Naive B cell (primary cell): ENCODE measurements at places on chromosomes 2 and 18. TPM values are rescaled to one million over a fixed set of nuclear protein-coding genes. Genes with fewer than 3 reads are reported as not detected.

OSBPL1A gene
- 1.8 TPM for polyA plus RNA-seq

PTPRN gene
- polyA plus RNA-seq, result not detected

ANKRD30BL gene
- polyA plus RNA-seq, result not detected

PREB gene
- 101 TPM for polyA plus RNA-seq

CRACDL gene
- not detected for polyA plus RNA-seq

DNA sequence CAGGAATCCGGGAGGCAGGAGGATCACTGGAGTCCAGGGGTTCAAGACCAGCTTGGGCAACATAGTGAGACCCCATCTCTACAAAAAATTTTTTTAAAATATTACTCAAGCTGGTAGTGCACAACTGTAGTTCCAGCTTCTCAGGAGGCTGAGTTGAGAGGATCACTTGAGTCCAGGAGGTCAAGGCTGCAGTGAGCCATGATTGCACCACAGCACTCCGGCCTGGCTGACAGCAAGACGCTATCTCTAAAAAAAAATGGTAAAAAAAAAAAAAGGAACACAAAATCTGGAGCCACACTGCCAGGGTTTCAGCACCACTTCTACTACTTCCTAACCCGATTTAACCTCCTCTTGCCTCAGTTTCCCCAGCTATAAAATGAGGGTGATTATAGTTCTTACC, 57.0 kb downstream of the STEAP3 start:
- H3K36me3 ChIP-seq, result no peaks in the 10 kb centered on the region
- H3K4me1 ChIP-seq, result peaks cover 3% of the 10 kb centered on the region
- H3K27me3 ChIP-seq, result no peaks in the 10 kb centered on the region
- no peak overlapping the region for H3K4me3 ChIP-seq

DNA sequence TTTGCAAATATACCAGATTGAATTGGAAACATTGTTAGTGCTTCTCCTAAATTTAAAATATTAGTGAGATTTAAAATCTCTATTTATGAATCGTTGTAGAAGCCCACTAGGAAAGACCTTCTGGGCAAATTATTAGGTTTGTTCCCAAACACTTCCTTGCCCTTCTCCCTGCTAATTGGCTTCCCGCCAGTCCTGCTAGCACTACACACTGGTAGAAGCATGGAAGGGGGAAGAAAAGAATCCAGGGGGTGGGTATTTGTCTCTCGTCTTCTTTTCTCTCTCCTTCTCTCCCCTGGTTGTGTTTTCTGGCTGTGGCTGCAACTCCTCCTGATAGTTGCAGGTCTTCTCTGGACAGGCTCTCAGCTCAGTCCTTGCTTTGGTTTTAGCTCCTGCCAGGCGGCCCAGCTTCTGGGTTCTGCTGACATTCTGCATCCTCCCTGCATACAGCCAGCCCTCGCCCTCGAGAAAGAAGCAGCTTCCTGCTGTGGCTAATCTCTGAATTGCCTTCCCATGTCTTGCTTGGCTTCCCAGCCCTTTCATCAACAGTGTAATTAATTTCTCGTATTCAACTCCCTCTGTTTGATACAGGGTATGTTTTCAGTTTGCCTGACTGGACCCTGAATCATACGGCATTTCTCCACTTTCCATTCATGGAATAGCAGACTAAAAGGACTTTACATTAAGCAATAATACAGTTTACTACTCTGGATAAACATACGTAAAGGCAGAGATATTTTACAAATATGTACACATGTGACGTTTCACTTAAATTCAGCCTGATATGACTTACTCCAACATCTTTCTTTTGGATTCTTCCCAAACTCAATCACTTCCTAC, 6.9 kb upstream of the PARD3B start:
- H3K27ac ChIP-seq, result no peak overlapping the region
- DNase-seq, result no peak
- no peaks in the 10 kb centered on the region for H3K36me3 ChIP-seq
- H3K27me3 ChIP-seq, result peaks cover 8% of the 10 kb centered on the region
- no peaks in the 10 kb centered on the region for H3K4me1 ChIP-seq

DNA sequence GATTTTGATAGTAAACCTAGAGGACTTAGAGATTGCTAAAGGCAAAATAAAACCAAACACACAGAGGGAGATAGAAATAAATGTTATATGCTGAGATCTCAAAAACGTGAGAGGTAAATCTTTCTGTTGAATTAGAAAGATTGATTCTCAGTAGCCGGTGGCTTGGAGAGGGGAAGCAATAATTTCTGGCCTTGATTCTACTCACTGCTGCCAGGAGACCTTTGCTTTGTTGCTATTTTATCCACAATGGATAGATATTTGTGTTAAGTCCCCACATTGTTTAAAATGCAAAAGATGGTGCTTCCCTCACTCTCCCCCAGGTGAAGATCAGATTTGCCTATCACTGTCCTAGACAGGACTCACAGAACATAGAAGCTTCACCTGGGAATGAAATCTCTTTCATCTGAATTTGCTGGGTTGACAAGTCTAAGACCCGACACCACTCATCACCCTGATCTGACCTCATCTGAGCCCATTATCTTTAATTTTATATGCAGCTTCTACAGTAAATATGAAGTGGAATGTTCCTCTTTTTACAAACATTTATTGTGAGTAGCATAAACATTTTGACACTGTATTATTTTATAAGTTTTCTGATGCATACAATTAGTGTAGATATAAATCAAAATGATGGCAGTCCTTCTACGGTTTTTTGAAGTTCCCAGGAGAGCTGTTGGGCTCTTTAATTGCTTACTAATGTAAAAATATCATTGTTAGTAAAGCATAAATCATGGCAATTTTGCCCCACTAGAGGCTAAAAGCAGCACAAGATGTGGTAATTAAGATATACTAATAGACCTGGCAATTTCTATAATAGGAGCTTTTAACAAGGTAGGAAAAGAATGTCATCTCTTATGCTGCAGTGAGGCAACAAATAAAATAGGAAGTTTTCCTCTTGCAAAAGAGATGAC, 149.7 kb downstream of the DCC start:
- no peaks in the 10 kb centered on the region for H3K27me3 ChIP-seq
- H3K4me1 ChIP-seq, result no peaks in the 10 kb centered on the region
- no peak overlapping the region for H3K27ac ChIP-seq
- DNase-seq, result no peak

- H3K4me3 ChIP-seq, result no peak overlapping the region
- H3K4me1 ChIP-seq, result no peaks in the 10 kb centered on the region
Measured at GRCh38 chr2:146623771-146624170, 1221.1 kb upstream of the ACVR2A start.

GRCh38 chr2:236555481-236555880, 14.1 kb upstream of the ACKR3 start:
- no peak for DNase-seq
- H3K36me3 ChIP-seq, result peaks cover 9% of the 10 kb centered on the region
- no peak overlapping the region for H3K4me3 ChIP-seq
- H3K27me3 ChIP-seq, result no peaks in the 10 kb centered on the region
- H3K4me1 ChIP-seq, result peaks cover 55% of the 10 kb centered on the region
- no peak overlapping the region for H3K27ac ChIP-seq

- no peak for DNase-seq
- peaks cover 41% of the 10 kb centered on the region for H3K4me1 ChIP-seq
- H3K4me3 ChIP-seq, result no peak overlapping the region
- H3K27me3 ChIP-seq, result no peaks in the 10 kb centered on the region
- H3K36me3 ChIP-seq, result no peaks in the 10 kb centered on the region
Measured at GRCh38 chr2:65070172-65070830, 14.1 kb downstream of the CEP68 start.

DNA sequence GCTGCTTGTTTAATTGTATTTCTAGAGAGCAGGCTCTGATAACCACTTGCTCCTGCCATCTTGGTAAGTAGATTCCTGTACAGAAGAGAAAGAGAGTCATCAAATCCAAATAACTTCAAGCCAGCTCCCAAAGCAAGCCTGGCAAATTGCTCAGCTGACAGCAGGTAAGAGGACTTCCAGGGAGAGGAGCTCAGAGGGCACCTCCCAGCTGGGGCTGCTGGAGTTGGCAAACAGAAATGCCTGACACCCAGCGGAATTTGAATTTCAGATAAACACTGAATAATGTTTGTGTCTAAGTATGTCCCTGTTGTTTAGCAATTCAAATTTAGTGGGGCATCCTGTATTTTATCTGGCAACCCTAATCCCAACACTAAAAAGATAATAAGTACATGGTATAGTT, 86.2 kb downstream of the MYL12B start:
- H3K36me3 ChIP-seq, result no peaks in the 10 kb centered on the region
- H3K4me1 ChIP-seq, result no peaks in the 10 kb centered on the region
- H3K4me3 ChIP-seq, result no peak overlapping the region
- H3K27ac ChIP-seq, result no peak overlapping the region
- H3K27me3 ChIP-seq, result no peaks in the 10 kb centered on the region

- no peak overlapping the region for H3K4me3 ChIP-seq
- peaks cover 4% of the 10 kb centered on the region for H3K4me1 ChIP-seq
- no peak overlapping the region for H3K27ac ChIP-seq
- DNase-seq, result no peak
- H3K27me3 ChIP-seq, result no peaks in the 10 kb centered on the region
Measured at GRCh38 chr2:187554704-187555082, 458 bp upstream of the TFPI start.

DNA sequence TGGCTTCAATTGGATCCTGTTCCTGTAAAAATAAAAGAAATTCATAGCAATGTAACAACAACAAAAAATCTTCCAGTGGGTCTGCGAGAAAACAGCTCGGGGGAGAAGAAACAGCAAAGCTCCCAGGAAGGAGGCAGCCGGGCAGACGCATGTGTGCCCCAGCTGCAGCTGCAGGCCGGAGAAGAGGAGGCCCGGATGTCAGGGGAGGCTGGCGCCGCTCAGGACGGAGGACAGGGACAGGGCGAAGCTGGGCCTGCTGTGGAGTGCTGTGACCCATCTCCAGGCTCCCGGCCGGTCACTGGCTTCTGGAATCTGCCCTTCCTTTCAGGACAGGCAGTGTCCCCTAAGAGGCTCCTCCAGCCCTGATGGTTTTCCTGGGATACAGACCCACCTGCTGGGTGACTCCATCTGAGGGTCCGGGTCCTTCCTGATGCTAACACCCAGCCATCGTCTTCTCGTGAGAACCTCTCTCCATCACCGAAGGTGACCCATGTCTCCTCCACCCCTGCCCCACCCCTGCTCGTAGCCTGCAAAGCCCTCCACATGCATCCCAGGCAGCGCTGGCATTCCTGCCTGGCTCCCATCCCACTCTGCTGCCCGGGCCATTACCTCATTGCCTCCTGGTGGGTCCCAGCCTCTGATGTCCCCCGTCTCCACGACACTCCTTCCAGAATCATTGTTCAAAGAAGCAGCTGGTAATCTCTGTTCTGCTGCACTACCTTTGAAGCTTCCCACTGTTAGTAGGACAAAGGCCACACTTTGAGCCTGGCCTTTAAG, 145.4 kb upstream of the TWIST2 start:
- H3K4me3 ChIP-seq, result no peak overlapping the region
- peak overlapping the region; percentile 31 for H3K27ac ChIP-seq
- H3K4me1 ChIP-seq, result peaks cover 4% of the 10 kb centered on the region
- H3K36me3 ChIP-seq, result no peaks in the 10 kb centered on the region
- DNase-seq, result no peak

DNA sequence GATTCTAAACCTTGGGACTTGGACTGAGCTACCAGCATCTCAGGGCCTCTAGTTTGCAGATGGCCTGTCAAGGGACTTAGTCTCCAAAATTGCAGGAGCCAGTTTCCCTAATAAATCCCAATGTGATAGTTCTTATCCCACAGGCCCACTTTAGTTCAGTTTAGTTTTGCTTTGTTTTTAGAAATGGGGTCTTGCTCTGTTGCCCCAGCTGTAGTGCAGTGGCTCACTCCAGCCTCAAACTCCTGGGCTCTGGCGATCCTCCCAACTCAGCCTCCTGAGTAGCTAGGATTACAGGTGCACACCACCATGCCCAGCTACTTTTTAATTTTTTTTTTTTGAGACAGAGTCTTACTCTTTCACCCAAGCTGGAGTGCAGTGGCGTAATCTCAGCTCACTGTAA, 2.6 kb upstream of the SF3B1 start:
- no peak for DNase-seq
- no peak overlapping the region for H3K4me3 ChIP-seq
- no peaks in the 10 kb centered on the region for H3K27me3 ChIP-seq
- peaks cover 13% of the 10 kb centered on the region for H3K4me1 ChIP-seq

GRCh38 chr2:162342841-162343240, 1.1 kb upstream of the GCA start:
- H3K4me1 ChIP-seq, result peaks cover 5% of the 10 kb centered on the region
- H3K27ac ChIP-seq, result no peak overlapping the region
- H3K27me3 ChIP-seq, result no peaks in the 10 kb centered on the region
- H3K4me3 ChIP-seq, result no peak overlapping the region

DNA sequence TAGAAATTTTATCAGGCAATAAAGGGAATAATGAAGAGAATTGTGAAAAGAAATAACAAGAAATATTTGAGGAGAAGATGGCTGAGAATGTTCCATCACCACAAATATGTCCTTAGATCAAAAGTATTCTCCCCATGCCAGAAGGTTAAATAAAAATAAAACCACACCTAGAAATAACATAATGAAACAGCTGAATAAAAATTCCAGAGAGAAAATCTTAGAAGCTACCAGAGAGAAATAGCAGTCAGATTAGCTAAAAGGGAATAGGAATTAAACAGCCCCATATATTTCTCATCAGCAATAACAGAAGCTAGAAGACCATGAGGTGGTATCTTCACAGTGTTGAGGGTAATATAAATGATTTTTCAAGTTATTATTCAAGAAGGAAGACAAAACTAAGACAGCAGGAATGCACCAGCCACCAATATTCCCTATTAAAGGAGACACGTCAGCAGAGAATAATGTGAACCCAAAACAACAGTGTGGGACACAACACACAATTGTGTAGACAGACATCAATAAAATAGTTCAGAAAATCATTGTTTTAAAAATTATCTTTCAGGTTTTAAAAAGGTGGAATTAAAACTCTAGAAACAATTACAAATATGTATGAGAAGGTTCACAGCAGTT, 82.0 kb upstream of the NEDD4L start:
- H3K4me3 ChIP-seq, result no peak overlapping the region
- H3K27ac ChIP-seq, result no peak overlapping the region
- no peak for DNase-seq

DNA sequence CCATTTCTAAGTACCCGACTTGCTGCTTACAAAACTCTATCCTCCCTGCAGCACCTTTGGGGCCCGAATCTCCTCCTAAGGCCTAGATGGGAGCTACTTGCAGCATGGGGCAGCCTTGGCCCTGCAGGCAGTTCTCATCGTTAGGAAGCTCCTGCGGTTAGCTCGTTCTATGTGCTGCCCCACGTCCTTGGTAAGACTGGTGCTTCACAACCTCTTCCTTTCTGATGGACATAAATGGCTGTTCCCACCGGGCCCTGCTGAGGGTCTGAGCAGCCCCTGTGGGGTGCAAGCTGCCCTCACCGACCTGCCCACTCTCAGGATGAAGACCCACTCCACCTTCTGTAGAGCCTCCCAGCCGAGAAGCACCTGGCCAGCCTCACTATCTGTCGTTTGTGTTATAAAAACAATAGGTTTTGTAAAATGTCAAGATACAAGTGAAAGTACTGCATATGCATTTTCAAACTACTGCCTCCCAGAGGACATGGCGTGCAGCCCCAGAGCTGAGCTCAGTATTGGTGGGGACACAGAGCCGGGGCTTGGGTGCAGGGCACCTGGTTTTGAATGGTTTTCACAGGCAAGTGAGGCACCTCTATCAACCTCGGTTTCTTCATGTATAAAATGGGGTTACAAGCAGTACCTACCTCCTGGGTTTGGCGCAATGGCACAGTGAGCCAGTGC, 19.4 kb downstream of the OTOF start:
- no peak overlapping the region for H3K4me3 ChIP-seq
- H3K36me3 ChIP-seq, result no peaks in the 10 kb centered on the region
- no peak overlapping the region for H3K27ac ChIP-seq
- DNase-seq, result no peak
